ENCODE measurements at places on chromosomes 7 and 10. TPM values are rescaled to one million over a fixed set of nuclear protein-coding genes. Genes with fewer than 3 reads are reported as not detected.

ZCCHC24 gene
- total RNA-seq, result 19.6 TPM

MEST gene
- total RNA-seq, result 5.5 TPM

SPDYE8 gene
- total RNA-seq, result not detected

GIMAP8 gene
- under 0.01 TPM for total RNA-seq

AKR1C8 gene
- total RNA-seq, result not detected

All from uterine smooth muscle cell (primary cell).